Stimulated activated CD4-positive, alpha-beta T cell treated with anti-CD3 and anti-CD28 coated beads, Interleukin-15, amount 100 ng/mL, for 1 hour (primary cell): ENCODE measurements at places on chromosomes 11 and 22.

GRCh38 chr11:20000351-20001134 is 159.7 kb downstream of the DBX1 start:
- no peak for DNase-seq

- no peak for DNase-seq
These were observed 13.4 kb downstream of the TUG1 start for GRCh38 chr22:30982512-30982911.

GRCh38 chr11:2328656-2329354 is 27.0 kb downstream of the TSPAN32 start:
- no peak for DNase-seq

GRCh38 chr22:17774206-17774925 is at the start of gene BID:
BID (minus strand) TSS chr22:17774469; CDS start chr22:17750116, 24,353 bp downstream.
- peak; percentile 29 for DNase-seq

DNA sequence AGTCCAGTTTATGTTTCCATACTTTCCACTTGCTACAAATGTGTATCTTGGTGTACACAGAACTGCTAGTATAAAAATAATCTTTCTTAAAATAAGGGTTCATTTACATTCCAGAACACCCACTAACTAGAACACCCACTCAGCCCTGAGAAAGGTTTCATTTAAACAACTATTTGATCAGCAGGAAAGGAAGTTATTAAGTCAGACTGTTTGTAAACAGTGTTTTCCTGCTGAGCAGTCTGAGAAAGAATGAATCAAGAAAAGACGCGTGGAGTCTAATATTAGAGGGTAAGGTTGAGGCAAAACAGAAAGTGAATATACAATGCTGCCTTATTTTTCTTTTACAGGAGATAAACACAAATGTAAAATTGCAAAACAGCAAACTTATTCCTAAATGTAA is 32.7 kb downstream of the NARS2 start:
- no peak for DNase-seq

GRCh38 chr11:35246745-35247144 is 107.8 kb downstream of the CD44 start:
- DNase-seq, result no peak

GRCh38 chr22:47175151-47176025 is 412.9 kb downstream of the TBC1D22A start:
- no peak for DNase-seq

DNA sequence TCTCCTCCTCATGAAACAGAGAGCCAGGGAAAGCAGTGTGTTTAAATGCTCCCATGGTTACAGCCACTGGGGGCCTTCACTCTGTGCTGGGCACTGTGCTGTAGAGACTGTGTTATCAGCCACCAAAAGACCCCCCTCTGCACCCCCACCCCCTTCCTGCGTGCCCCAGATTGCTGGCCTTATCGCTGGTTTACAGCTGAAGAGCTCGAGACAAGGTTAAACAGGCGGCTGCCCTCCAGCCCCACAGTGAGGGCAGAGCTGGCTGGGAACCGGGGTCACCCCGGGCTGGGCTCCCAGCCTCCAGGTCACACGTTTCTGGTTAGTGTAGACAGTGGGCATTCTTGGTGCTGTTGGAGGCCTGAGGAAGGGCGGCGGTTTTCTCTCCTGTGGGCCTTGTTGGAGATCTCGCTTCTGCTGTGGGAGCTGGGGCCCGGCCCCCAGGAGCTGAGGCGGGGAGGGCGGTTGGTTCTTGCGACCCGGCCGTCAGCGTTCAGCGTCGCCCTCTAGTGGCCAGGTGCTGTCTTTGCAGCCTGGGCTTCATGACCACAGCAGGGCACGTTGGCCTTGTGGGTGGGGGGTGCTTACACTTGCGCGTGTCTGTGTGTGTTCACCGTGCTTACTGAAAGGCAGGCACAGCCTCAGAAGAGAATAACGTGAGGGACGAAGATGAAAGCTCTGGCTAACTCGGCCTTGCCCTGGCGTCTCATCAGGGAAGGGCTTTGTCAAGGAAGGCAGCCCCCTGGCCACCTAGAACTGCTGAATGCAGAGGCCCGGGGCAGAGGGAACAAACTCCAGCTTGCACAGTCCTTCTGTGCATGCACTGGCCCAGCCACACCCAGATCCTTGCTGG is 40.8 kb downstream of the TBC1D22A start:
- peak; percentile 55 for DNase-seq

DNA sequence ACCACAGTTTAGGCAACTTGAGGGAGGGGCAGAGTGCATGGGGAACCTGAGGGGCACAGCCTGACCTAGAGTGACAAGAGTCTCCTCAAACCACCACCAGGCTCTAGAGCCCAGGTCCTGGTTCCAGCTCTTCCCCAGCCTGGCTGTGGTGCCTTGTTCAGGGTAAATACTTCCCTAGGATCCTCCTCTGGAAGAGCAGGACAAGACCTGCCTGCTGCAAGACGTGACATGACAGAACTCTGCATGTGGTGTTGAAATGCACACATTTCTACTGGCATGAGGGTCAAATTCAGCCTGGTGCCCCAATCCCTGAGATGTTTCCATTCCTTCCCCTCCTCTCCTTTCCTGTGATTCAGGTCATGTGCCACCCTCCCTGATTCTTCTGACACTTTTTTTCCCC is 3.3 kb downstream of the SEC14L2 start:
- no peak for DNase-seq

DNA sequence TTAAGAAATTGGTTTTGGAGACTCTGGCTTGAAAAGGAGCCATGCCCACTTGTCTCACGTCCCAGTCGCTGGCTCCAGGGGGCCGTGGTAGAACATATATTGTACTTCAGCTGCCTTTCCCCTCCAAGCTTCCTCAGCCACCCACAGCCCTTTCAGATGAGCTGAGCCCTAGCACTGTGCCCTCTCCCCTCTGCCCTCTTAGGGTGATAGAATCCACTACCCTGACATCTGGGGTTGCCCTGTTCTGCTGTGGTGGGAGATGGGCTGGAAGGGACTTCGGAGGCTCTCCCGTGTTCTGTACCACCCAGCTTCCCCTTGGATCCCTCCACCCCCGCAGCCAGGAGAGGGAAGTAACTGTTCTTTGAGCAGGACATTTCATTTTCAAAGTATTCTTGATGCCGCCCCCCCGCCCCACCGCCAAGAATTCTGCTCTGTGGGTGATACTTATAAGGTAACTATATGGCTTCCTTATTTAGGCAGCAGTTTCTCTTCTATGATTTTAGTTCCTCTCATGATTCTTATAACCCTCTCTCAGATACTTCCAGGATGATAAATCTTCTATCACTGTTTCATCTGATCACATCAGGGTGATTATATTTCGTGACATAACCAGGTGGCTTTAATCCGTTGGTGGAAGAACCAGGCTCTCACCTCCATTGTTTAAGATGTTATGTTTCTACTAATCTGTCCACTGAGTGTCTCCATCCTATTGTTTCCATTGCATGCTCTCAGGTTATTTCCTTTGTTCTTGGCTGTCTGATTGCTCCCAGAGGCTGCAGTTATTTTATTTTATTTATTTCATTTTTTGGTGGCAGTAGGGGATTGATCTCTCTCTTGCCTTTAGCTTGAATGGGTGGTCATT is 24.1 kb downstream of the ZBTB16 start:
- DNase-seq, result no peak

- no peak for DNase-seq
These were observed 8.8 kb downstream of the RIN1 start for GRCh38 chr11:66327171-66328030.

DNA sequence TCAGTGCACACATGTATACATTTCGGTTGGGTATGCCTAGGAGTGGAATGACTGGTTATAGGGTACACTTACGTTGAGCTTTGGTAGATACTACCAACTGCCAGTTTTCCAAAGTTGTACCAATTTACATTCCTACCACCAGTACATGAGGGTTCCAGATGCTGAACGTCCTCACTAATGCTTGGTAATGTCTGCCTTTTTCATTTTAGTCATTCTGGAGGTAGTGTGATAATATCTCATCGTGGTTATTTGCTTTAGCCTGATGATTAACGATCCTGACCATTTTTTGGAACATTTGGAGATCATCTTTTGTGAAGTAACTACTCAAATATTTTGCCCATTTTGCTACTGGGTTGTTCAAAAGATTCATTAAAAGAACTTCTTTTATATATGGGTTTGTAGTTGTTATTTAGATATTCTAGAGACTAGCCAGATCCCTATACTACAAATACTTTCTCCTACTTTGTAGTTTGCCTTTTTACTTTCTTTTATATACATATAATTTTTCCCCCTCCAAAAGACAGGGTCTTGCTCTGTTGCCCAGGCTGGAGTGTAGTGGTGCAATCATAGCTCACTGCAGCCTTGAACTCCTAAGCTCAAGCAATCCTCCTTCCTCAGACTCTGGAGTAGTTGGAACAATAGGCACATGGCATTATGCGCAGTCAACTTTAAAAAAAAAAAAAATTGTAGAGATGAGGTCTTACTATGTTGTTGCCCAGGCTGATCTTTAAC is 62.1 kb downstream of the RBFOX2 start:
- DNase-seq, result no peak
